NCI-H2171 (cell line): ENCODE measurements at places on chromosomes 12 and 14.

DNA sequence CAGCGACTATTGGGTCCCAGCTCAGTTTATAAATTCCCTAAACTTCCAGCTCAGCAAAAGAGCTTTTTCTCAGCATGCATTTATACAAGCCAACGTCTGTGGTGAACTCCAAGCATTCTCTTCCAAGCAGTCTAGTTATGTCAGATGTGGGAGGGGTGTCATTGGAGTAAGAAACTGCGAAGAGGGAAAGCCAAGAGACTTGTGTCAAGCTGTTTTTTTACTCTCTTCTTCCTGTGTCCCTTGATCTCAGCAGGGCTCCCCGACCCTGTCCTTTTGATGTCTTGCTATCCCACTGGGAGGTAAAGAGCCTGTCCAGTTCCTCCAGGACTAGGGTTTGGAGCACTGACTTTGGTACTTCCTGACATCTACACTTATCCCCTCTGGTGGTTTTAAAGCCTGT lies 69.0 kb downstream of the PPM1H start:
- DNase-seq, result no peak

DNA sequence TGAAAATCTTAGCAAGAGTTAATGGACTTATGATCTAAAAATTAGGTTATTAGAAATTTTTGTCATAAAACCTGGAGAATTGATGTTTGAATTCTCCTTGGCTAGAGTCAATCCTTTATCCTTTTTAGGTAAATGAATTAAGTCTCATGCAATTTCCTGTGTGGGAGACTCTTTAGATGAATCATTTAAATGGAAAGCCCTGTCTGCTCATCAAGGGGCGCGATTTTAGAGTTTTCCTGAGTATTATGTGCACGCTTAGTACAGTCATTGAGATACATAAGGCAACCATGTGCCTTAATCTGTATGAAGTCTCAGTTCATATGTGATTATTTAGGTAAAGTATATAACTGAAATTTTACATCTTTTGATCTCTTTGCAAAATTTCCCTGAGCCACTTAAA lies 974.7 kb downstream of the NRXN3 start:
- DNase-seq, result no peak

- no peak for DNase-seq
Measured at GRCh38 chr12:106296179-106296877, 6.2 kb upstream of the TCP11L2 start.

- DNase-seq, result no peak
Measured at GRCh38 chr12:84408936-84409335, 503.7 kb downstream of the SLC6A15 start.

GRCh38 chr12:78898416-78898815 lies 33.8 kb downstream of the SYT1 start:
- peak; percentile 81 for DNase-seq

GRCh38 chr14:26719514-26719913 lies 121.7 kb upstream of the NOVA1 start:
- DNase-seq, result no peak
